NCI-H510A (cell line): ENCODE measurements at places on chromosomes 11 and 22.

GRCh38 chr11:10856689-10857458 lies 979 bp downstream of the ZBED5 start:
- DNase-seq, result no peak

DNA sequence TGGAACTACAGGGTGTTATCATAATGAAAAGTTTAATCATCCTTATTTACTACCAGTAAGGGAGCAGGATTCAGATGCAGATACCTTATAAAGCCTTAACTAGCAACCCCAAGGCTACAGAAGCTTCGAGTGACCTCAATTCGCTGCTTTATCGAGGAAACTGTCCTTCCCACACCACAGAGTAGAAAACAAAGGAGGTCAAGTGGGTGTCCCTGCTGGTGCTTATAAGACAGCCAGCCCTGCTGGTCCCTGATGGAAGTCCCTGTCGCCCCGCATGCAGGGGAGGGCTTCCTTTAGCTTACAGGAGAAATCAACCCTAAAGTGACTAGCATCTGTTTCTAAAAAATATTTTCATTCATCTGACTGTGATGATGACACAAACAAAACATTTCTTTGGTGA lies 7.3 kb downstream of the MN1 start:
- no peak for DNase-seq

DNA sequence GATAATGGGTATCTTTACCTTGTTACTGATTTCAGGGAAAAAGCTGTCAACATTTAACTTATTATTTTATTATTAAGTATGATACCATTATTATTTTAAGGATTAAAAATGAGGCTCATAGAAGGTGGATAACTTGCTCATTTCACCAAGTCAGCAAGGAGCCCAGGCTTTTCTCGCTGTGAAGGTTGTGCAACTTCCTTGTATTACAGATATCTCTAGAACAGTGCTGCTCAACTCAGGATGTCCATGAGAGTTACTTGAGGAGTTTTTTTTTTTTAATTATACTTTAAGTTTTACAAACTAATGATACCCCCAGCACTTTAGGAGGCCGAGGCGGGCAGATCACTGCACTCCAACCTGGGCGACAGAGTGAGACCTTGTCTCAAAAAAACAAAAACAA lies 98.2 kb downstream of the INSC start:
- DNase-seq, result no peak

- no peak for DNase-seq
Measured at GRCh38 chr11:10497371-10498021, 42.4 kb downstream of the AMPD3 start.

- DNase-seq, result no peak
Measured at GRCh38 chr11:11065396-11065795, 207.5 kb upstream of the ZBED5 start.
